ENCODE measurements at places on chromosomes 7 and 10.

GRCh38 chr7:101496017-101496416 is 133.1 kb downstream of the MYL10 start:
- DNase-seq, result no peak

DNA sequence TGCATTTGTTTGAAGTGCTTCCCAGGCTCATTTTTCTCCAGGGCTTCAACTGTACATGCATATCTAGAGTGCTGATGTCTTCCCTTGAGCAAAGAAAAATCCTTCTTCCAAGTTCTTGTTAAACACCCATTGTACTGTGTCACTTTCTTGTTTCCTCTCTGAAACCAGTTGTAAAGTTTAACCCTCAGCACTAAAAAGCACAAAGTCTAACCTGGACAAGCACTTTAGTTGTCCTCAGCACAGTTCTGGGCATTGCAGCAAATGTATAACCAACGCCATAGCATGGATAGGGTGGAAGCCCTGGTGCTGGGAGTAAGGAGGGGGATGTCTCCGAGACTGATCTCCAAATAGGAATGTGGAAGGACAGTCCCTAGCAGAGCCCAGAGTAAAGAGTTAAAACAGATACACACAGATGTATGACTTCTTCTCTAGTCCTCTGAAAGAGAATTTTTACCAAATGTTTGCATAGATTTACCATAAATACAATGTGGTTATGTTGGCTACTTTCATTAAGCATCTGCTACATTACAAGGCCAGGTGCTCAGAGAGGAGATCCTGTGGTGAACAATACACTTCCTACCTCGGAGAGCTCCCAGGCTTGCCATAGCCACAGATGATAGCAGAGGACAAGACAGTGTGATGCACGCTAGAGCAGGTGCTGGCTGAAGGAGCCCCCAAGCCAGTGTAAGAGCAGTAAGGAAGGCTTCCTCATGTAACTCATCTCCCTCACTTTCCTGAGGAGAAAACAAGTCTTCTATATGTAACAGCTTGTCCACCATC is 57.0 kb downstream of the DNAJC12 start:
- no peak for DNase-seq

DNA sequence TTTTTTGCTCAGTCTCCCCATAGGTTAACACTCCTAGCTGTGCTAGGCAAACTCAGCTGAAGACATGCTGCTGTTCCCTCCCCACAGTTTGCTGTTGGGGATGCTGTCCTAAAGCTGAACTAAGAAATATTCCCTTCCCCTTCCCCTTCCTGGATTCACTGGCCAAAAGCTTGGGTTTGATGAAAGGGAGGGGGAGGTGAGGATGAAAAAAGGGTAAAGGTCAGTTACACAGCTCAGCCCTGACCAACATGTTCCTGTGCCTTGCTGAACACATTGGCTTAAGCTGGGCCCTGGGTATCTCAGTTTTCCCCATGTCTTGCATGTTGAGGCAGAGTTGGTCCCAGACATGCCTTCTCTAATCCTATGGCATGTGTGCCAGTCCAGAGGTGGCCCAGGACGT is 15.3 kb downstream of the CCM2 start:
- DNase-seq, result no peak

GRCh38 chr7:68547181-68547580 is 1051.1 kb upstream of the AUTS2 start:
- DNase-seq, result no peak

GRCh38 chr10:126919426-126919825 is 14.2 kb downstream of the DOCK1 start:
- no peak for DNase-seq

DNA sequence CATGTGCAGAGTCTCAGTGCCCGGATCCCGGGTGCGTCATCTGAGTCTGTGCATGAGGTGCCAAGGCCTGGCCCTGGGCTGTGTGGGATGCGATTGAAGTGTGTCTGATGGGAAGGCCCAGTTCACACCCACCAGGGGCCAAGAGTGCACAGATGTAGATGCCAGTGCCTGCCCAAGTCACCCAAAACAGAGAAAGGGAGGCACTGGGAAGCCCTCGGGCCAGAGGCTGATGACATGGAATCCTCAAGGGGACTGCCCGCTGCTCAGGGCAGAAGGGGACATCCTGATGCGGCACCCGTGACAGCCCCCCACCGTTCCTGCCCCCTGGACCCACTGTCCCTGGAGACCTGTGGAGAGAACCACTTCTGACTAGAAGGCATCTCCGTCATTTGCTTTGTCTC is 72.2 kb upstream of the ZNF479 start:
- no peak for DNase-seq

DNA sequence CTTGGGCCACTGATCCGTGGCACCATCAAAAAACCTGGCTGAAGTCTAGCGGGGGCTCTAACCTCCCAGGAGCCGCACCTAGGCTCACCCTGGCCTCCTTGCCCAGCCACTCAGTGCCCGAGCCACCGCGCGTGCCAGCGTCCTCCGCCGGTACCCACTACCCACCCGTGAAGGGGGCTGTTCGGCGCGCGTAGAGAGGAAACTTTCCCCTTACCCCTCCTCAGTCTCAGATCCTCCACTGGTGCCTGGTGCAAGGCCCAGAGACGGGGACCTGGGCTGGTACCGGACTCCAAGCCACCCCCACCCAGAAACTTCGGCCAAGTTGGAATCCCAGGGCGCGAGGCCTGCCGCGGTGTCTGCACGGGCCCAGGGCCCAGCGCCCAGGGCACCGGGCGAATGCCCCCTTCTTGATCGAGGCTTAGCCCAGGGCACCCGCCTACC is 3.5 kb upstream of the EBF3 start:
- DNase-seq, result no peak

DNA sequence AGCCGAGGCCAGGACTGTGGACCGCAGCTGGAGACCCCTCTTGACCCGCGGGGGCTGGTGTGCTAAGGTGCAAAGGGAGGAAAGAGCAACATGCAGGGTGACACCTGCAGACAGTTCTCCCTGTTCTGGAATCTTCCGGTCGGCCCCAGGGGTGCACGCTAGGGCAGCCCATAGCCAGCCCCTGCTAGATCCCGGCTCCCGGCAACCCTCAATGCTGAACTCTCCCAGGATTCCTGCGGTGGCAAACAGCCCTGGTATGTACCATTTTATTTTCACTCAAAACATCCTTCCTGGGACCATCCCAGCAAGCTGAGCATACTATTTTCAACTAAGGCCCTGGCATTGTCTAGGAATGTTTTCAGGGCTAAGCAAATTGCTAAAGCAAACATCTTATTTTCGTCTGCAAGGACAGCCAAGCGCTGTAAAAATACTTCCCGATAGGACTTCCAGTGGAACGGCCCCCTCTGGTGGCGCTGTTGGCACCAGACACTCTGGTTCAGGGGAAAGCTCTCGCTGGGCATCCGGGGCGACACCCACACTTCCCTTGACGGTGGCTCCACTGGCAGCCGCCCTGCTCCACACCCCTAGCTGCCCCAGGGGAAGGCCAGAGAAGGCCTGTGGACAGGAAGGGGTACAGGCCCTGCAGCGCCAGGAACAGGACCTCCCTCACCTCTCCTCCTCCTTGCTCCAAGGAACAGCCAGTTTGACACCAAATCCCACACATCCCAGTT is 99.4 kb downstream of the CTBP2 start:
- DNase-seq, result peak; percentile 40

GRCh38 chr7:117796889-117797288 is 76.4 kb downstream of the CTTNBP2 start:
- DNase-seq, result no peak

- no peak for DNase-seq
Observed at GRCh38 chr7:151628846-151629604, 109.3 kb upstream of the RHEB start.

- no peak for DNase-seq
Observed at GRCh38 chr10:11026773-11027172, 9.1 kb downstream of the CELF2 start.

- DNase-seq, result no peak
Observed at GRCh38 chr7:47557694-47558670, 23.9 kb downstream of the TNS3 start.

DNA sequence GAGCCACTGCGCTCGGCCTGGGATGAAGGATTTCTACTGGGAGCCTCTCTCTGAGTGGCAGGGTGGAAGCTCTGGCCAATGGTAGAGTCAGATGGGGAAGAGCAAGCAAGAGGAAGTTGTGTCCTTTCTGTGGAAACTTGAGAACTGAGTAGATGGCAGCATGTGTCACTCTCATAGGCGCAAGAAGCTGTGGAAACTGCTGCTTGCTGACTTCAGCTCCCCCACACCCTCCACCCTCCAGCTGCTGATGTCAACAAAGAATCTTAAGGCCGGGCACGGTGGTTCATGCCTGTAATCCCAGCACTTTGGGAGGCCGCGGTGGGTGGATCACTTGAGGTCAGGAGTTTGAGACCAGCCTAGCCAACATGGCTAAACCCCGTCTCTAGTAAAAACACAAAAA is 39.8 kb upstream of the SRGN start:
- peak; percentile 92 for DNase-seq

DNA sequence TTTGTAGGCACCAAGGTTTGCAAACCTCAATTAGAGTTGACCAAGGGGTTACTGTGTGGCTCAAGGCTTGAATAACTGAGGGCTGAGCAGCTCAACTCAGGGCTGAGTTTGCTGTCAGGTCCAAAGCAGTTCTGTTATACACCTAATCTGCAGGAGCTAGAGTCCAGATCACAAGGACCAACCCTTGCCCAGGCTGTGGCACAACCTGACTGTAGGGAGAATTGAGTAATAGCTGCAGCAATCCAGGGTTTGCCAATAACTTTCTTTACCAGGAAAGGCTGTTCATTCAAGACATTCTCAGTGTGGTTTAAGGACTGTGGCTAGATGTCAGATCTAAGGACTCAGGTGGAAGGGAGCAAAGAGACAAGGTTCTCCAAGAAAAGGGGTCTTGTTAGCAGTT is 115.6 kb upstream of the IMMP2L start:
- DNase-seq, result no peak

DNA sequence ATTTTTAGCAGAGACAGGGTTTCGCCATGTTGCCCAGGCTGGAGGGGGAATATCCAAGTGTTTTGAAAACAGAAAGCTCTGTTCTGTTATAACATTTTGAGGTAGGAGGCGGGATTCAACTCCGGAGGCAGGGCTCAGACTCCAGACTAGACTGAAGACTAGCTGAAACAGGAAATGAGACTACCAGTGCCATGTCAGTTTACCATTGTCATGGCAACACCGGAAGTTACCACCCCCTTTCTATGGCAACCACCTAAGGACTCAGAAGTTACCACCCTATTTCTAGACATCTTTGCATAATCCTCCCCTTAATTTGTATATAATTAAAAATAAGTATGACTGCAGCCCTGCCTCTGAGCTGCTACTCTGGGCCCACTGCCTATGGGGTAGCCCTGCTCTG is 1069.1 kb upstream of the AUTS2 start:
- no peak for DNase-seq

DNA sequence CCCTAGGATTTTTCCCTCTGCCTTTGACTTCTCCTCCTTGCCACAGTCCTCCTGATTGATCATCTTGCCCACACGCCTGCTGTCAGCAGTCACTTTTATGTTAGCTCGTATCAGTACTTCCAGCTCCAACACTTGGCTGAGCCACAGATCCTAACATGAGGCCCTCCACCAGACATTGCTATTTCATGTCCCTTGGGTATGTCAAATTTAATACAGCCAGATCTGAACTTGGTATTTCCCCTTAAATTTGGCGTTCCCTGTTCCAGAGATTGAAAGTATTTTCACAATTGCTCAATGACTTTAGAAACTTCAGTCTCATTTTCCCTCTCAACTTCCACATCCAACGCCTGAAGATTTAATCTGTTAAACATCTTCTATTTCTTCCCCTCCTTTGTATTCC is 140.4 kb downstream of the RNLS start:
- no peak for DNase-seq

DNA sequence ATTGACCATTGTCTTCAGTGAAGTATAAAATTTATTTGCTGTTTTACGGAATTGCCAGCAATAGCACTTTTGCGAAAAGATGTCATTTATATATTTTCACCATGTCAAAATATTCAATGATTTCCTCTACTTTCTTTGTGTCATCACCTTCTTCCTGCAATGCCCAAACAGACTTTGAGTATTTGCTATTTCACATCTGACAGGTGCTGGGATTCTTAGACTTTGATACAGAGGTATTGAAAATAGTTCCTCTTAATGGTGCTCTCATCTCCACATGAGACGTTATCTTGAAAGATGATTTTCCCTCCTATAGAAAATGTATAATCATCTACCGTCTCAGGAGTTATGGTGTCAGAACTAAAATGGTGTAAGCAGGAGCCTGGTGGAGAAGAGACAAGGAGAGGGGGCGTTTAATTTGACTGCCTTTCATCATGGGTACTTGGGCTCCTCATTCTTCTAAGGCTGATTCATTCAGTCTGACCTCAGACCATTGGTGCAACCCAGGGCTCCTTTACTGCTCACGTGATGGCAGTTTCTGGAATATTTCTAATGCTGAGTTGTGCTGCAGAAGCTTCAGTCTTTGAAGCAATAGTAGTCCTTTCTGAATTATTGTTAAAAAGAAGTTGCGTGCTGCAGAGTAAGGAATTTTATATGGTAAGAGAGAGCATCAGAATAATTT is 404.6 kb downstream of the PHTF2 start:
- DNase-seq, result no peak

GRCh38 chr10:120650705-120651399 is 193.8 kb downstream of the PLPP4 start:
- no peak for DNase-seq

GRCh38 chr7:141549582-141549981 is 1.6 kb upstream of the AGK start:
- no peak for DNase-seq

DNA sequence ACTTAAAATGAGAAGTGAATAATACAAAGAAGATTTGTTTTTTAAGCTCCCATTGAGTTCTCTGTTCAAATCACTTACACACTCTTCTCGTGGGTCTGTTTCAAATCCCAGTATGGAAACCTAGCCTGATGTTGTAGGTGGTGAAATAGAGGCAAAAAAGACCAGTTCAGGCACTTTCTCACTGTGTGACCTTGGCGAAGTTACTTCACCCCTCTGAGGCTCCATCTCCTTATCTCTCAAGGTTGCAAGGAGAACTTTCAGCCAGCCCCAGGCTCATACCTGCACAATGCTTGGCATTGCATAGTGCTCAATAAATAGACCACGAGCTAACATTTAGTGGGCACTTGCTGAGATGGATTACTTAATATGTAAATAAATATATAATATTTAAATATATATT is 90.1 kb downstream of the PRLHR start:
- no peak for DNase-seq

DNA sequence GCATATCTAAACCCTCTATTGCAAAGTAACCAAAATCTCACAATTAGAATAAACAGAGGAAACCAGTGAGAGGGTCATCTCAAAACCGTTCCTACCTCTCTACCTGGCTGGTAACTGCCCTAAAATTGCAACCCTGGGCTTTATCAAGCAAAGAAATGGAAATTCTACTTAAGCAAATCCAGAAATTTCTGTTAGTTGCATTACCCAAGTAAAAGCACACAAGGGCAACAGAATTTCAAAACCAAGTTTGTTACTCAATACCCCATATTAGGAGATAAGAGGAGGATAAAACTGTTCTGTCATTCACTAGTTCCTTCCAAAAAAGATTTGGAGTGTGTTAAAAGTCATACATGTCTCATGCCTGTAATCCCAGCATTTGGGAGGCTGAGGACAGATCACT is 195.3 kb downstream of the FAM107B start:
- DNase-seq, result peak; percentile 79

- DNase-seq, result no peak
Observed at GRCh38 chr10:69538461-69538860, 34.8 kb downstream of the NEUROG3 start.

GRCh38 chr10:77392851-77393250 is 244.8 kb downstream of the KCNMA1 start:
- DNase-seq, result no peak

Measured in AML-193 (cell line).